Femur (tissue), 1 donor: ENCODE measurements at places on chromosomes 13 and 19.

DNA sequence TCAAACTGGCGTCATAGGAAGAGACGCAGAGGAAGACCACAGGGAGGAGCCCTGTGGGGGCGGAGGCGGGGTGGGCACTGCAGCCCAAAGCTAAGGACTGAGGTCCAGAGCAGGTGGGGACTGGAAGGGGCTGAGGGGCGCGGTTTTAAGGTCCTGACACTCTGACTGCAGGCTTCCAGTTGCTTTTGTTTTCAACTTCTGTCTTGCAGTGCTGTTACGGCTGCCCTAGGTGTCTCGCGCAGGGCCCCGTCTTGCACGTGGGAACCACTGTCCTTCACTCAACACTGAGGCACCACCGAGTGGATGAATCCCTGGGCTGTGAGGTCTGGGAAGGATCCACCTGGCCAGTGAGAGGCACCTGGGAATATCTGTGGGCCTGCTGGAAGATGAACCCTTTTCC, 76.0 kb downstream of the TEX29 start:
- DNase-seq = no peak

- DNase-seq = no peak
Measured at GRCh38 chr13:46097663-46098062, 7.2 kb downstream of the CPB2 start.

DNA sequence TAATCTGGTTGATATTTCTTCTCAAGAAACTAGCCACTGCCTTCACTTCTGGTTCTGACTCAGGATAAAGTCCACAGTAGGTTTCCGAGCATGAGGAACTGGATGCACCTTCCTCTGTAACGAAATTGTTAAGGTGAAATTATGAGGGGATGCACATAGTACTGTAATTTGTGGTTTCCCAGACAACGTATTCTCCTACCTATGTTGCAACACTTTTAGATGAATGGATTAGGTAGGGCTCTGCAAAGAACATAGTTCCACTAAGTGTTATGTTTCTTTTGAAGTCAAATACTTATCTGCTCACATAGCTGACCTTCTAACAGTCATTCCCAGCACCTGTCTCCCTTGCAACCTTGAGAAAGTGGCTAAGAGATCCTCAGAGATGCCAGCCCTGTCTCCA, 5.7 kb upstream of the ZC3H13 start:
- DNase-seq = no peak

GRCh38 chr19:54298357-54299125, 14.4 kb downstream of the LILRA5 start:
- DNase-seq = no peak

- DNase-seq = no peak
Measured at GRCh38 chr13:31224174-31224669, 24.4 kb downstream of the B3GLCT start.

- DNase-seq = no peak
Measured at GRCh38 chr19:30806311-30806710, 434.1 kb downstream of the ZNF536 start.

DNA sequence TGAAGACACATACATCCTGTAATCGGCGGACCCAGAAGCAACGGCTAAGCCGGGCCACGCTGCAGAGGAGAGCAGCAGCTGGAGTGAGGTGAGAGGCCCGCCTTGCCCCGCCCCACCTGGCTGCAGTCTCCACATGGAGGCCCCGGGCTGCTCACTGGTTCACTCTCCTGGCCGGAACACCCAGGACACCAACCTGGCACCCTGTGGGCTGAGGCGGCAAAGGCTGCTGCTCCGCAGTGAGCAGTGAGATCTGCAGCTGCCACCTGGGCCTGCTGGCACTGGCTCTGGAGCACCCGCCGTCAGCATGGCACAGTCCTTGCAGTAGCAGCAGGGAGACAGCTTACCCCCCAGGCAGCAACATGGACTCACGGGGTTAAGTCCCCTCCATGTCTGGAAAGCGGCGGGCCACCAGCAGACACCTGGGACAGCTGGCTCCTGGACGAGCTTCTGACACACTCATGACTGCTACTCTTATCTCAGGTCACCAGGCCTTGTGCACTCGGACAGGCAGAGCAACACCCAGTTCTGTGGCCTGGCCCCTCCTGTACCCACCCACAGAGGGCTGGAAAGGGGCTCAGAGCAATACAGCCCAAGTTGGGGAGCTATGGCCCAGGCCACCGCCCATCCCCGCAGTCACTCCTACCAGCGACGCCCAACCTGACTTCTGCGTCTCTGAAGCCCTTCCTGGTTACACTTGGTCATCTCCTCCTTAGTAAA, 13.2 kb upstream of the KPTN start:
- no peak for DNase-seq

DNA sequence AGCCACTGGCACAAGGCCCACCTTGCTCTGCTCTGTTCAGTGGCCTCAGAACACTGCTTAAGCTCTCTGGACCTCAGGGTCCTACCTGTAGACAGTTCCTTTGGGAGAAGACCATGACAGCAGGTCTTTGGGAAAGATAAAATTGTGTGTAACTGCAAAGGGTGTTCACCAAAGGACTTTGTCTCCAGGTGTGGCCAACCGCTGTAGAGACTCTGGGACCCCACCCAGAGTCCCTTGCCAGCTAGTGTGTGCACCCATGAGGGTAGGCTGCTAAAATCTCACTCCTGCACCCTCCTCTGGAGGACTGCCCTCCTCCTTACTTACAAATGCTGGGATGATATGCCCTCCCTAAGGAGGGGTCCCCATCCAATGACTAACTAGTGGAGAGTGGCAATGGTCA, 211.2 kb downstream of the TSHZ3 start:
- DNase-seq = no peak

DNA sequence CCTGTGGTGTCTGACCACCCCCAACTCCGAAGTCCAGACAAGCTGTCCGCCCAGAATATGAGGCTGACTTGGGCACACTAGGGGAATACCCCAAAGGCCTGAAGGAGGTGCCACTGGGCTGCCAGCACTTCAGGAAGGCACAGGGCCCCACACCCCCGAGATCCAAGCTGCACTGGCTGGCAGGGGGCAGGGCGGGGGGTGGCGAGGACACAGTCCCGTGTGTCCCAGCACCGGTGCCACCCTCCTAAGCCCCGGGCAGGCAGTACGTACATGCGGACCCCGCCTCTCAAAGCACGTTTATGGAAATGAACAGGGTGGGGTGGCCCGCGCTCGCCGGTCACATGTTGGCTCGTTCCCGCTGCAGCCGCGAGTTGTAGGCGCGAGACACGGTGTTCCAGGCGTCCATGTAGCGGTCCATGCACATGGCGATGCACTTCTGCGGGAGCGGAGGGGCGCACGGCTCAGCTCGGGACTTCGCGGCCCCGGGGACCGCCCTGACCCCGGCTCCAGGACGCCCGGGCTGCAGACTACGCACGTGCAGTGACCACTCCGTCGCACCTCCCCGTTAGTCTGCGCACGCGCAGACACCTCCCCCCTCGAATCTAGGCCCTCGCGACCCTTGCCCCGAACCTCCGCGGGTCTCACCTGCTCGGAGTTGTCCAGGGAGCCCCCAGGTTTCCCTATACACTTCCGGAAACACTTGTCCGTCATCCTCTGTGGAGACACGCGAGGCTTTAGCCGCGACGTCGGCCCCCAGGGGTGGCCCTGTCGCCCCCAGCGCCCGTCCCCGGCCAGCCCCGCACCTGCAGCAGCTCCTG, 566 bp downstream of the TIMM13 start:
- DNase-seq = peak; percentile 59

DNA sequence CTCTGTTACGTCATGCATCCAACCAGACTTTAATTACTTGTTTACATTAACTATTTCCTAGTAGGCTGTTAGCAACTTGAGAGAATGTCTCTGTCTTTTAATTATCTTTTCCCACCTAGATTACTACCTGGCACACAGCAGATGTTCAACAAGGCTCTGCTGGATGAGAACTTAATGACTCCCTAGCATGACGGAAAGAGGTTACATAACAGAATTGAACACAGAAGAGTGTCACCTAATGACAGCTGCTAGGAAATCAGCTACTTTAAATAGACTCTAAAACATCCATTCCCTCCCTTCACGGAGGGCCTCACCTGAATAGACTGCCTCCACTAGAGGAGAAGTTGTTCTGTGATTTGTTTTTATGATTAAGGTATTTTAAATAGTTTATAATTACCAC, 110.8 kb downstream of the TEX29 start:
- no peak for DNase-seq

- peak; percentile 89 for DNase-seq
Measured at GRCh38 chr19:10269333-10270179, 1.4 kb upstream of the ICAM1 start.

DNA sequence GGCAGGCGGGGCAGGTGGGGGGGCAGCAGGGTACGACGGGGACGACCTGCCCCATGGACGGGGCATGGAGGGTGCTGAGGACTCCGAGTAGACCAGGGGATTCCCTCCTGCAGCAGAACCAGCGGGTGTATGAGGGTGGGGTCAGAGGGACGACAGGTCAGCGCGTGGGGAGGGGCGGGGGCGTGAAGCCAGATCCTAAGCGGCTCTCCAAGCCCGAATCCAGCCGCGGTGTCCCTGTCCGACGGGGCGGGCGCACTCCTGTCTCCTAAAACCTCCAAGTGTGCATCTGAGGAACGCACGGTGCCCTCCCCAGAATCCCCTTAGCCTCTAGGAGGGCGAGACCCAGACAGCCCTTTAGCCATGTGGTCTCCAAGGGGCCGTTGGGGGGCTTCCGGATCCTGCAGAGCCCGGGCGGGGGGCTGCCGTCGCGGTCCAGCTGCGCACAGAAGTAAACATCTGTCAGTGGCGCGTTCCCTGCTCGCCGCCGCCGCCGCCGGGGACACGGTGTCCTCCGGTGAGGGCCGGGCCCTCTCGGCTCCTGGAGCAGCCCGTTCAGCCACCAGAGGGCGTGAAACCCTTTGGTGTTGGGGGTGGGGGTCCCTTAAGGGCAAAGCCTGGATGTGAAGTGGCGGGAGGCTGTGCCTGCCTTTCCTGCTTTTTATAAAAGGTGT, 730 bp downstream of the NRTN start:
- DNase-seq = peak; percentile 67

DNA sequence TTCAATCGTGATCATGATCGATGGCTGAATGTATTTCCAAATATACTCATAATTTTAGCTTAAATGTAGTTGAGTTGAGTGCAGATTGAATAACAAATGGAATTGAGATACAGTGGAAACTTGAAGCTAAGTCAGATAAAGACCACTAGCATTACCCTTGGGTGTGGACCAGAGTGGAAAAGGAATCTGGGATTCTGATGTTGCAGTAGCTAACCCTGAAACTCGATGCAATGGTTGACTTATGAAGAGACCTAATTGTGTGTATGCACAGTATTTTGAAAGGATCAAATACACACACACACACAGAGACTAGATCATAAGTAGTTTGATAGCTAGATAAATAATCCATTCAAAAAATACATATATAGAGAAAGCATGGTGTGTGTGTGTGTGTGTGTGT, 135.8 kb downstream of the RXFP2 start:
- no peak for DNase-seq

DNA sequence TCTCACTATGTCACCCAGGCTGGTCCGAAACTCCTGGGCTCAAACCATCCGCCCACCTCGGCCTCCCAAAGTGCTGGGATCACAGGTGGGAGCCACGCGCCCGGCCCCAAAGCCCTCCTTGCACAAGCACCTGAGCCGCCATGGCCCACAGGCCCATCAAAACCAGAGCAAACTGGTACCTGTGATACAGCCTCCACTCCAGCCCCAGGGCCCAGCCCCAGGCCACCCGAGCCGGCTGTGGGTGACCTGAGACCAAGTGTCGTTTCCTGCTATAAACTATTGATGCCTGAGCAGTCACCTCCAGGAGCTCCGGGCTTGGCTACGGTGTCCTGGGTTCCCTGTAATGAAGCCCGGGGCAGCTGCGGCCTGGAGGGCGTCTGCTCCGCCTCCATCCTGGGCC, 9.7 kb upstream of the PTBP1 start:
- DNase-seq = no peak

GRCh38 chr19:31595521-31595920, 246.3 kb upstream of the TSHZ3 start:
- DNase-seq = no peak

GRCh38 chr19:10885201-10886169, 14.1 kb downstream of the CARM1 start:
- no peak for DNase-seq

- DNase-seq = no peak
Measured at GRCh38 chr13:27118428-27119054, 53.1 kb downstream of the USP12 start.

DNA sequence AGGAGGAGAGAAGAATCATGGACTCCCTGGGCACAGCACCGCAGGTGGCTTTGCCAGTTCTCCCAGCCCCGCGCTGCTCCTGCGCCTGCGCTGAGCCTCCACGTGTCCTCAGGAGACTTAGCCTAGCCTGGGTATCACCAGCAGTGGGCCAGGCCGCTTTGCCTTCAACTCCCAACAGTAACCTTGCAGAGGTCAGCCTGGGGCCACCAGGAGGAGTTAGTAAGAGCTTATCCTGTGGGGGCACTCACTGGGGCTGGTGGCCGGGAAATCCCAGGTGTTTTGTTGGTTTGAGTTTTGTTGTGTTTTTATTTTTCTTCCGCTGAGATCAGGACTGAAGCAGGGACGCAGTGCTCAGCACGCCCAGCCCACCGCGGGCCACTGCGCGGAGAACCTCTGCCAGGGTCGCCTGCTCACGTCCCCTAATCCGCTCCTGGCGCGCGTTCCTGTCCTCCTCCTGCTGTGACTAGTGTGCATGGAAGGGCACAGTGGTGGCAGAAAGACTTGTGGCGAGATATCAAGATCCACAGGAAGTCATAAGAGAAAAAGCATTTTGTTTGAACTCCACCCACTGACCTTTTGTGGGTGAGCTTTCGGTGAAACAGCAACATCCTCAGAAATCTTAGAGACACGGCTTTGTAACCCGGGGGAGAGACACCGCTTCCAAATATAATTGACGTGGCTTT, 207.4 kb upstream of the RFC3 start:
- DNase-seq = peak; percentile 69

DNA sequence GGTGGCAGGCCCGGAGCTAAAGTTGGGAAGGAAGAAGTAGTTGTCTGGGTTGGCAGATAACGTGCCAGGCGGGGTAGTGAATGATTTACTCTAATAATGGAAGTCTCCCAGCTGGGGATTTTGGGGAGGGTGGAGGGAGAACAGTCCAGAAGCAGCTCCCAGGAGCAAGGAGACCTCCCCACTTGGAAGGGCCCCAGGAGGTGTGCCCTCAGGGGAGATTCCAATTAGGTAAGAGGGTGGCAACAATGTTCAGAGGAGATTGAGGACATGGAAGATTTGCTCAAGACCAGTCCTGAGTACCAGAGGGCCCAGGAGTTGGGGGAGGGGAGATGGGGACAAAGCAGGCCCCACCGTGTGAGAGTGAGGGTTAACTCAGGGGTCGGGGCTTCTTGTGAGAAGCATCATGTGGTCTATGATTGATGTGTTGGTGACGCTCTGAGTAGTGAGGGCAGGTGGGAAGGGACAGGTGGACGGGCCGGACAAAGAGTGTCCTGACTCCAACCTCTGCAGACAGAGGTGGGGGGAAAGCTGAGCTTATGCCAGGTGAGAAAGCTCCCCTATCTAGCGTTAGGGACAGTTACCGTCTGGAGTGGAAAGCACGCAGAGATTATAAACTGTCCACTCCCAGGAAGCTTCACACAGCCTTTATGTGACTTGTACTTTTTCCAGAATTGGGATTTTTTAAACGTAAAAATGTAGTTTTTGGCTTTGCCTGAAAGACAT, 3.5 kb downstream of the SPINT2 start:
- no peak for DNase-seq
